Chondrocyte (in vitro differentiated cells): ENCODE measurements at places on chromosomes 3 and 15. TPM values are rescaled to one million over a fixed set of nuclear protein-coding genes. Genes with fewer than 3 reads are reported as not detected.

GRCh38 chr15:79035111-79035601 is 55.4 kb downstream of the RASGRF1 start:
- peaks cover 16% of the 10 kb centered on the region for H3K27me3 ChIP-seq
- no peak for DNase-seq
- no peak overlapping the region for H3K27ac ChIP-seq
- no peak overlapping the region for H3K4me3 ChIP-seq

GRCh38 chr3:133977568-133977967 is 52.2 kb downstream of the SLCO2A1 start:
- no peak overlapping the region for H3K27ac ChIP-seq
- peaks cover 3% of the 10 kb centered on the region for H3K36me3 ChIP-seq
- no peak overlapping the region for H3K4me3 ChIP-seq
- no peaks in the 10 kb centered on the region for H3K4me1 ChIP-seq

GRCh38 chr3:13536832-13537231 is 12.1 kb upstream of the FBLN2 start:
- peak; percentile 76 for DNase-seq
- H3K4me3 ChIP-seq = no peak overlapping the region
- H3K36me3 ChIP-seq = no peaks in the 10 kb centered on the region
- H3K27ac ChIP-seq = peak overlapping the region; percentile 99

- H3K27ac ChIP-seq = no peak overlapping the region
- H3K27me3 ChIP-seq = no peaks in the 10 kb centered on the region
- peaks cover 12% of the 10 kb centered on the region for H3K36me3 ChIP-seq
- H3K4me1 ChIP-seq = peaks cover 11% of the 10 kb centered on the region
- DNase-seq = no peak
Measured at GRCh38 chr3:33980252-33980651, 181.8 kb downstream of the PDCD6IP start.

DNA sequence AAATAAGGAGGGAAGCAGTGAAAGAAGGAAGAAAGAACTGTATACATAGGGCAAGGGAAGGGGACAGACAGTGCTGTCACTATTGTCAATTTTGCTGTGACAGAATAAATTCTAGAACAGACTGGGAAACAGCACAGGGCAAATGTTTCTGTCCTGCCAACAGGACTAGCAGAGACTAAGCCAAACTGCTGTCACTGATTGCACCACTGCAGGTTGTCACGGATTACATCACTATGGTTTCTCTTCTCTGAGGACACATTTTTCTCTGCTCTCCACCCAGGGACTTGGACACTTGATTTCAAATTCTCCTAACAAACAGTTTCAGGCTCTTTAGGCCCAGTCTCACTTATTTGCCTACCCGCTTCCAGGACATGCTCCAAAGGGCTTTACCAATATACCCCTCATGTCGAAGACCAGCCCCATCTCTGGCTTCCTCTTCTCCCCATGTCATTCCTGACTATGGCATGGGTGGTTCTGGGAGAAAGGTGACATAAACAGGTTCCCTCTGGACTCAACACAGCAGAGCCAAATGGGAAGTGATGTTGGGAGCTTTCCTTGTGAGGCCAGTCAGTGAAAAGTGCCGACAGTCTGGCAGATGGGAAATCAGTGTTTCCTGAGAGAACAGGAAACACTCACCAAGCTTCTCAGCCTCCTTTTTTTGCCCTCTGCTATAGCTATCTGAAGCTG is 70.2 kb upstream of the ST3GAL6 start:
- no peak overlapping the region for H3K4me3 ChIP-seq
- H3K27ac ChIP-seq = no peak overlapping the region
- peaks cover 21% of the 10 kb centered on the region for H3K4me1 ChIP-seq
- no peak for DNase-seq
- no peaks in the 10 kb centered on the region for H3K36me3 ChIP-seq

RTP4 gene
- not detected in 3 replicates for total RNA-seq
